Activated T-helper 1 cell treated with anti-CD3 and anti-CD28 coated beads, Interleukin-2, amount 50 U/mL, for 16 hours (primary cell): ENCODE measurements at places on chromosomes 6 and 20.

- DNase-seq: no peak
Observed at GRCh38 chr6:35192301-35192860, 21.4 kb upstream of the SCUBE3 start.

GRCh38 chr20:51326201-51326819 lies 216.2 kb downstream of the NFATC2 start:
- DNase-seq: no peak

DNA sequence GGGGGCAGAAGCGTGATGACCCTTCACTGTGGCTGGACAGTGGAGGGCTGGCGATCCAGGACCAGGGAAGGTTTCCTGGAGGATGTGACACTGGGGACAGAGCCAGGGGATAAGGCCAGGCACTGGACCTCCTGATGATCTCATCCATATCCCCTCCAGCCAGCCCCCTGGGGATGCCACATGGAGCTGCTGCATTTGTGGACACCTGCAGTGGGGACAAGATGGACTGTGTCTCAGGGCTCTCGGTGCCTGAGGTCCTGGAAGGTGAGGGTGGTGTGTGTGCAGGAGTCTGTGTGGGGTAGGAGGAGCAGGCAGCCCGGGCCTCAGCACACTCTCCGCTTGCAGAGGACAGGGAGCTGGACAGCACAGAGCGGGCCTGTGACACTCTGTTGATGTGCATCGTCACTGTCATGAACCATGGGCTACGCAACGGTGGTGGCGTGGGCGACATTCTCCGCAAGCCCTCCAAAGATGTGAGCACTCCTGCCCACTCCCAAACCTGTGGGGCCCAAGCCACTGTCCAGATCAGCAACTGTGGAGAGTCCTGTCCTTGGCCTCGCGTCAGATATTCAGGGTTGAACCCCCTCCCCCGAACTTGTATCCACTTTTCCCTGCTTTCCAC lies 19.9 kb downstream of the UQCC2 start:
- DNase-seq: no peak

GRCh38 chr20:31833130-31833930 lies 12.1 kb downstream of the FOXS1 start:
- peak; percentile 30 for DNase-seq

DNA sequence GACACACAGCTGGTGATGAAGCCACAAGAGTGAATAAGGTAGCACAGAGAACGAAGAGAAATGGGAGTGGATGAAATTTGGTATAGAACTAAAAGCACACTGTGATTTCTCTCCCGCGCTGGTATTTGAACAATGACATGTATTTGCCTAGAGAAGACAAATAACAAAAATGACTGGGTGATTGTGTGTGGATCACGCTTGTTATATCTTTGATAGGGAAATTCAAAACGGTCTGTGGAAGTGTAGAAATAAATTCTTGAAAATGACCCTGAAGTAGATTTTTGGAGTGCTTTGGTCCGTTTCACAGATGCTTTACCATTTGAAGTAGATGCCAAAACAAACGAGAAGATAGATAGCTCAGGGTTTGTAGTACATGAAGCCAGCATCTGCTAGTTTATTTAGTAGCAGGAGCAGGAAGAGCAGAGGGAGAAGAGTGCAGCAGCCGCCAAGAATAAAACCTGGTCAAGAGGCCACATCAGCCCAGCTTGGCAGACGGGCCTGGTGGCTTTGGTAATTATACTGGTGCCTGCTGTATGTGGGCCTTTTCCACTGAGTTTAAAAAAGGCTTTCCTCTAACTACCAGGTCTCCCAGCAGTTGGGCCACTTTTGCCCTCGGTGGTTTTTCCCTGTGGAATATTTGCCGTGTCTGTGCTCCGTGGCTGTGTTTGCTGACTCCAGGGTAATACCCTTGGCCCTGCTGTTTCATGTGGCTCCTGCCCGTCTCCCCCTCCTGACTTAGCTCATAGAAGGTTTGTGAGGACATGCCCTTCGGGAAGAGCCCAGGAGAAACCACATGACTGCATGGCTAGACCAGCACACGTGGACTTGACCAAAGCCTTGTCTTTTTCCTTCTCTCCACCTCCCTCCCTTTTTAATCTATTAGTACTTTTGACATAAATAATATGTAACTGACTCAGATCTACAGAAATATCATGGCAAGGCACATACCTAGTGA lies 294.0 kb downstream of the SOX4 start:
- DNase-seq: no peak

- DNase-seq: no peak
Observed at GRCh38 chr6:12865671-12866181, 149.2 kb downstream of the PHACTR1 start.

DNA sequence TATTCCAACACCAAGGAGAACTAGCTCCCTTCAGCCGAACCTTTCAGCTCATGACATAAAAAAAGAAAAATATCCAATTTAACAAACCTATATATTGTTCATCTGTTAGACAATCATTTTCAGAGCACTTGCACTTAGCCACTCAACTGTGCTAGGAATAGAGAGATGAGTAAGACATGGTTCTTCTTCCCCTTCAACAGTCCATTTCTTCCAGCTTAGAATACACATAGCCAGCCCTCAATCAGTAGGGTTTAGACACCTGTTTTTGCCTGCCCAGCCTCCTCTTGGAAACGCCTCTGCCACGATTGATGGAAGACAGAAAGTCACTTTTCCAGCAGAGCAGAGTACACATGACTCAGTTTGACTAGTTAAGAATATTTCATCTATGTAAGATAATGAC lies 21.8 kb downstream of the ADNP start:
- DNase-seq: no peak

GRCh38 chr6:131356161-131356560 lies 216.9 kb upstream of the ARG1 start:
- no peak for DNase-seq

DNA sequence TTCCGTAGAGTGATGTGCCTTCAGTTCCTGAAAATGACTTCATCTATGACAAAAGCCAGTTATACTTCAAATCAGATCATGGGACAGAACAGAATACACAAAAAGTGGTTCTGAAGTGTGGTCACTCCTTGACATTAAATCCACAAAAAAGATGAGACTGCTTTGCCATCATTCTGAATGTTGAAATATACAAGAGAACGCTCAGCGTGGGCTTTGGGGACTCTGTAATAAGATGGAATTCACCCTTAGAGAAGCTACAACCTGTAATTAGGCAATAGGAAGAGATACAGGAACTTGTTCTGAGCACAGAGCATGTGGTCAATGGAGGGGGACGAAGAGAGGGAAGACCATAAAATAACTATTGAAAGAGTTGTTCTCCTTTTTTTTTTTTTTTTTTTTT lies 184.3 kb downstream of the CARMIL1 start:
- no peak for DNase-seq

DNA sequence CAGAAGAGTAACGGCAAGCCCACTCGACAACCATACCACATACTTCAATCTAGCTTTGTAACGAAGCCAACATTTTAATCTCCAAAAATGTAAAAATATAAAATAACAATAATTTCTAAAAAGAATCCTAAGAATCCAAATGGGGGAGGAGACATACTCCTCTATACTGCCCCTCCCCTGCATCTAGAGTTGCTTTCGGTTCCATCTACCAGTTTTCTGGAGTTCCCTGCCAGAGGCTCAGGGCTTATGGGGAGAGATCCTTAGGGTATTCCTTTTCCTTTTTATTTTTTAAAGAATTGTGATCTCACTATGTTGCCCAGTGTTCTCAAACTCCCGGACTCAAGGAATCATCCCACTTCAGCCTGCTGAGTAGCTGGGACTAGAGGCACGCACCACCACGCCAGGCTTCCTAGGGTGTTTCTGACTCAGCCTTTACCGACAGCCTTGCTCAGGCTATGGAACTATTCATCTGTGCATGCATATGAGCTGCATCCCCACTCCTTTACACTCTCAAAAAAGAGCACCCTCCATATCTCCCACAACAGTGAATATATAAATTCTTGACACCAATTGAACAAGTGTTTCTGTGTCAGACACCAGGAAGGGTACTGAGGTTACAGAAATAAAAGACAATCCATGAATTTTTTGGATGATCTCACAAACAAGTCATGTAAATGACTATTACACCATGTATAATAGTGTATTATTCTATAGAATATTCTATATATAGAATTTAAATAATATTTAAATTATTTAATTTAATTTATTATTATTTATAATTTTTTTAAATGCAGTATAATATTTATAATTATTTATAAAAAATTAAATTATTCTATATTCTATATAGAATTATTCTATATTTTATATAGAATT lies 40.7 kb upstream of the UBR2 start:
- no peak for DNase-seq

GRCh38 chr6:36976931-36977330 lies 9.1 kb downstream of the MTCH1 start:
- DNase-seq: no peak

- DNase-seq: no peak
Observed at GRCh38 chr20:62025394-62025793, 40.3 kb downstream of the TAF4 start.

DNA sequence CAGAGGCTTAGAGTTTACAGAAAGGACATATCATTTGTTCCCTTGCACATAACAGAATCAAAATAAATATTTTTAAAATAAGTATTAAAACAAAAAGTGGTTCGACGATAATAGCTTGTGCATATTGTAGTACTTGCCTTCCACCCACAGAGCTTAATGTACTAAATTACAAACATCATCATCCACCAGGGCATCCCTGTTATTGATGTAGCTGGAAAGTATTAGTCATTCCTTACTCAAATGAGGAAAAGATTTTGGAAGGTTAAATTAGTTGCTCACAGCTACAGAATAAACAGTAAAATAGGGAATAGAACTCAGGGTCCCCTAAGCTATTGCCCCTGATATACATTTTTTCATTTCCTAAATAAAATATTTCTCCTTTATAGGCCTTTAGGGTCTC lies 150.3 kb downstream of the PTPRK start:
- DNase-seq: no peak

DNA sequence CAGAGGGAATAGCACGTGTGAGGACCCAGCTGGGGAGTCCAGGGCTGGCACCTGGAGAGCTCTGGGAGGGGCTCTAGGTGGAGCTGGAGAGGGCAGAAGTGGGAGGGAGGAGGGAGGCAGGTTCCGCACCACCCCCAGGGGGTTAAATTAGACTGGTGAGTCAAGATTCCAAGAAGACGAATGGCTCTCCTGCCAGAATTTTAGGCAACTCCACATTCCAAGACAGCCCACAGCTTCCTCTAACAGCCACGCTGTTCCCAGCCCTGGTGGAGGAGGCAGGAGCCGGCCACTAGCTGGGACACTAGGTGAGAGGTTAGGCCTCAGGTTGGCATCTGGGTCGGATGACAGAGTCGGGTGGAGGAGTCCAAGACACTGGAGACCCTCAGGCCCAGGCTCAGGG lies 60.2 kb downstream of the TFAP2C start:
- no peak for DNase-seq

DNA sequence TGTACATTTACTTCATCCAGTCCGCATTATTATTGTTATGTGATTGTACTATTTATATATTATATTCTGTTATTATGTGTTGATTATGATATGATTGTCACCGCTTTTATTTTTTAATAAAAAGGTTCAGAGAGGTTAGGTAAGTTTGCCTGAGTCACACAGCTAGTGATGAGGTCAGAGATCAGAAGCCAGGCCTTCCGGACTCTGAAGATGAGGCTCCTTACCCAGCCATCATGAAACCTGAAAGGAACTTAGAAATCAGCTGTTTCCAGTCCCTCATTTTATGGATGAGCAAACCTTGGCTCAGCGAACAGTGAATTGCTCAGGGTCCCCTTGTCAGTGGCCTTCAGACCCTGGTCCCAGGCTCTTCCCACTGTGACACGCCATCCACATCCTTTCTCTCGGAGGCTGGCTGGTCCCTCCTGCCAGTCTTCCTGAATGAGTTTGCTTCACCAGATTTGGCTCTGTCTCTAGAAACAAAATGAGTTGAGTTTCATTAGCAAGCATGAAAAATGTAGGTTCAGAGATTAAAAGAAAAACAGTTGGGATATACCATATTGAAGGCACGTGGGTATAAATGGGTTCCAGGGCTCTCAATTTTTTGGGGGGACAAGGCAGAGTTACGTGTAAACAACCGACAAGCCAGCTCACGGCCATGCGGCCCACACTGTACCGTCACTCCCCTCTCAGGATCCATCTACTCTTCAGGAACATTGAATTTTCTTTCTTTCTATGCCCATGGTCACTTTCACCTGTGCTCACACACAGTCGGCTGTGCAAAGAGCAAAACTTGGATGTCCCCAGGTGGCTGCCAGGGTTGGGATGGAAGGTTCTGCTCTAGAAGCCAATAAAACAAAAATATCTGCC lies 132.9 kb downstream of the ZDHHC14 start:
- no peak for DNase-seq

DNA sequence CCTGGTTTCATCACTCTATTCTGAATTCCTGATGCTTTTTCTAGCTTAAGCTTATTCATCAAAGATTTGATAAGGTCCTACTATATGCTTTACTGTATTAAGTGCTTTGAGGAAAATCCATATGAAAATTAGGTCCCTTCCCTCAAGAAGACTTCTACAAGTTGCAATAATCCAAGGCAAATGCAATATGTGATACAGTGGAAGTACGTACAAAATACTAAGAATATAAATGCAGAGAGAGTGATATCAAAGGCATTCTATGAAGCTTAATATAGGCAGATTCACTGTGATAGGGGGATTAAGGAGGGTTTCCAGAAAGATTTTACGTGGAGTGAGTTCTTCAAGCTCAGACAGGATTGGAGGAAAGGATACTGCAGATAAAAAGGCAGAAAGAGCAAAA lies 142.1 kb downstream of the C6orf118 start:
- no peak for DNase-seq

- DNase-seq: no peak
Observed at GRCh38 chr6:132464538-132465256, 48.2 kb downstream of the STX7 start.

- no peak for DNase-seq
Observed at GRCh38 chr6:44560458-44561059, 173.1 kb downstream of the CDC5L start.

DNA sequence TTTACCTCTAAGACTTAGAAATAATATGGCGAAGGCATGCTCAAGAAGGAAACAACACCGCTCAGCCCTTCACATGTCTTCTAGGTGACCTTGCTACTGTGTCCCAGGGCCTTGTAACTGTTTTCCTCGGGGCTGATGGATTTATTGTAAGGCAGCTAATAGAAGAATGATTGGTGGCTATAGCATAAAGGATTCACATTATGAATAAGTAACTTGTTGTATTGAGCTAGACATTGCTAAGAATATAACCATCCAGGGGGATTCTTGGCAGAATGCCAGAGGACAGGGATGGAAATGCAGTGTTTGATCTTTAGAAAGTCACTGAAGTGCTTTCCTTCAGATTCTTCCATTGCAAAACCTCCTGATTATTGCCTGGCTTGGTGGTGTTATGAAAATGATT lies 54.9 kb downstream of the PLEKHG1 start:
- DNase-seq: no peak

- no peak for DNase-seq
Observed at GRCh38 chr6:163688739-163689362, 274.3 kb downstream of the QKI start.

GRCh38 chr6:145814035-145814500 lies 527 bp downstream of the FBXO30 start:
- DNase-seq: no peak

GRCh38 chr6:124819346-124819745 lies 142.9 kb upstream of the RNF217 start:
- no peak for DNase-seq

GRCh38 chr20:47576516-47577033 lies 74.9 kb downstream of the NCOA3 start:
- no peak for DNase-seq

- DNase-seq: no peak
Observed at GRCh38 chr6:170274713-170275560, 15.9 kb downstream of the DLL1 start.
